Endothelial cell of umbilical vein (primary cell): ENCODE measurements at places on chromosomes 5 and 9. TPM values are rescaled to one million over a fixed set of nuclear protein-coding genes. Genes with fewer than 3 reads are reported as not detected.

The ANKRD31 gene
- polyA plus RNA-seq, result not detected in 2 replicates

The ELAVL2 gene
- polyA plus RNA-seq, result 0.03 and 0.06 TPM in 2 replicates

The GABRA6 gene
- not detected in 2 replicates for polyA plus RNA-seq

The PCDHGC4 gene
- 0.25 and 0.32 TPM in 2 replicates for polyA plus RNA-seq

The AIF1L gene
- polyA plus RNA-seq, result 17.8 and 19.8 TPM in 2 replicates

The SPATA6L gene
- 0.40 and 0.46 TPM in 2 replicates for polyA plus RNA-seq

The GRM6 gene
- polyA plus RNA-seq, result not detected in 2 replicates

The SPRY4 gene
- polyA plus RNA-seq, result 9.3 and 11.0 TPM in 2 replicates

The ADCY2 gene
- under 0.01 and 0.06 TPM in 2 replicates for polyA plus RNA-seq

The PCAT7 gene
- not detected in 2 replicates for polyA plus RNA-seq

The TUSC1 gene
- polyA plus RNA-seq, result 9.5 and 10.9 TPM in 2 replicates

The OR1Q1 gene
- polyA plus RNA-seq, result not detected in 2 replicates

The IFNA21 gene
- not detected in 2 replicates for polyA plus RNA-seq

The NTNG2 gene
- polyA plus RNA-seq, result 0.08 and 0.11 TPM in 2 replicates

The SVEP1 gene
- 0.04 and 0.05 TPM in 2 replicates for polyA plus RNA-seq

The SLC4A9 gene
- not detected in 2 replicates for polyA plus RNA-seq

The CTXN3 gene
- polyA plus RNA-seq, result not detected in 2 replicates

The TCF7 gene
- polyA plus RNA-seq, result 1.5 and 1.8 TPM in 2 replicates

The ERP44 gene
- 8.6 and 9.9 TPM in 2 replicates for polyA plus RNA-seq

The CCL21 gene
- 0.17 TPM in 1 of 2 replicates, not detected in the other for polyA plus RNA-seq

The EHMT1 gene
- polyA plus RNA-seq, result 48.2 and 56.1 TPM in 2 replicates

The FAT2 gene
- polyA plus RNA-seq, result not detected in 2 replicates
